ENCODE measurements at places on chromosomes 13 and 19.

- DNase-seq = no peak
Measured at GRCh38 chr13:38483623-38484022, 134.0 kb downstream of the UFM1 start.

- no peak for DNase-seq
Measured at GRCh38 chr13:31204592-31204991, 4.8 kb downstream of the B3GLCT start.

DNA sequence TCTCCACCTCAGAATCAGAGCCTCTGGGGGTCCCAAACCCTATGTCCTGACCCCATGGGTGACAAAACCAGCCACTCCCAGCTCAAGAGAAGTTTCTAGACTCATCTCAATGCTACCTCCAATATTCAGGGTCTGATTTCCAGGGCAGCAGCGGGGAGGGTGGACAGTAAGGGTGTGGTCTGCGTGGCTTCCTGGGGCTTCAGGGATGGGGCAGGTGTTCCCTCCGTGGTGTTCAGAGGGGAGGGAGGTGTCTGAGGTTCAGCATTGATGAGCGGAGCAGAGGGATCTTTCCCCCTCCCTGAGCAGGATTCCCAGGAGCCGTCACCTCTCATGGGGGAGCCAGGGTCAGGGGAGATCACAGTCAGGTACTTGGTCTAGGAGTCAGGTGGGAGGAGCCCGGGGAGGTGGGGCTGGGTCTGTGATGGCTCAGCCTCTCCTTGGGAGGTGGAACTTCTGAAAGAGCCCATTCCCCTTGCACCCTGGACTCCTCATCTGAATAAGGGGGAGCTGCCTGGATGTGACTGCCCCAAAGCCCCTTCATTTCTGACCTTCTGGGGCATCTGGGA is 2.9 kb downstream of the LILRA2 start:
- no peak for DNase-seq

DNA sequence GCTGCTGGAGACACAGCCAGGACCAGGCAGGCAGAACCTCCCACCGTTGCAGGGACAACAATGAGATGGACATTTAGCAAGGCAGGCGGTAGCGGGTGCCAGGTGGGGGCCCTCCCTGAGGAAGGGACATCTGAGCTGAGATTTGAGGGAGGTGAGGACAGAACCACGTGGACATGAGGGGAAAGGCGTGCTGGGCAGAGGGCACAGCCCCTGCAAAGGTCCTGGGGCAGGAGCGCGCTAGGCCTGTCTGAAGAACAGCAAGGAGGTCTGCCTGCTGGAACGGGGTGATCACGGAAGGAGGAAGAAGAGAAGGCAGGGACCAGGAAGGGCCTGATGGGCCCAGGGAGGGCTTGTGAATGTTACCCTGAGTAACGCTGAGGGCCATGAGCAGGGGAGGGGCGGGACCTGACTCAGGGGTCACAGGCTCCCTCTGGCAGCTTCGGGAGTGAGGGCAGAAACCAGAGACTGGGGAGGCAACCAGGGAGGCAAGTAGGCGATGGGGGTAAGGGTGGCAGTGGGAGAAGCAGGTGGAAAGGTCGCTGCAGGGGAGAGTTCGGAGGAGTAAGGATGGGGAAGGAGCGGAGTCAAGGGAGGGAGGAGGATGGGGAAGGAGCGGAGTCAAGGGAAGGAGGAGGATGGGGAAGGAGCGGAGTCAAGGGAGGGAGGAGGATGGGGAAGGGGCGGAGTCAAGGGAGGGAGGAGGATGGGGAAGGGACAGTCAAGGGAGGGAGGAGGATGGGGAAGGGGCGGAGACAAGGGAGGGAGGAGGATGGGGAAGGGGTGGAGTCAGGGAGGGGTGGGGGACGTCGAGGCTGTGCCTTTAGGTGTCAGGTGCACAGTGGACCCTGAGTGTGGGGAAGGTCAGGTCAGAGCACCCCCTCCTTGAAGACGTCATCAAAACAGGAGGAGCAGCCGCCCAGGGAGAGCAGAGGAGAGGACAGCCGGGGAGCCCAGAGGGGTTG is 15.7 kb upstream of the B3GNT3 start:
- no peak for DNase-seq

DNA sequence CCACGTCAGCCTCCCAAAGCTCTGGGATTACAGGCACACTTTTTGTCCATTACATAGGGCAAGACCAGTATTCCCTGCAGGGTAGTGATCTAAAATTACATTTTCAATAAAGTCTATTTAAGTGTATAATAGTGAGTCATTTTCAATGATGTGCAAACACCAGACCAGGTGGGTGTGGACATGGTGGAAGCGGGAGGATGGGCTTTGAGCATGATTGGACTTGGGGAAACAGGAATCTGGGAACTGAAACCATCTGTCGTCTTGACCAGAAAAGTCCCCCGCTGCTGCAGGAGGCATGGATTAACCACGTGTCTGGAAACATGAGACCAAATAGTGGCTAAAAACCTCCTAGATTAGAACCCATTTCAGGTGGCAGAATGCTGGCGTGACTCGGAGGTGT is 4.9 kb downstream of the FXYD3 start:
- DNase-seq = no peak

- DNase-seq = no peak
Measured at GRCh38 chr13:32932376-32932775, 83.8 kb upstream of the KL start.

DNA sequence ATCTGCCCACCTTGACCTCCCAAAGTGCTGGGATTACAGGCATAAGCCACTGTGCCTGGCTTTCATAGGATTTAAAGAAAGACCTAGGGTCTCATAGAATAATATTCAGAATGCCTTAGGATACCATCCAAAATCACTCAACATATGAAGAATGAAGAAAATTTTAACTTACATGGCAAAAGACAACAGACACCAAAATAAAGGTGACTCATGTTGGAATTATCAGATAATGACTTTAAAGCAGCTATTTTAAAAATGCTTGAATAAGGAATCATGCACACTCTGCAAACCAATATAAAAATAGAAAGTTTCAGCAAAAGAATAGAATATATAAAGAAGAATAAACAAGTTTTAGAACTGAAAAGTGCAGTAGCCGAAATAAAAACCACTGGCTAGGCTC is 29.3 kb downstream of the ZNF566 start:
- DNase-seq = no peak

DNA sequence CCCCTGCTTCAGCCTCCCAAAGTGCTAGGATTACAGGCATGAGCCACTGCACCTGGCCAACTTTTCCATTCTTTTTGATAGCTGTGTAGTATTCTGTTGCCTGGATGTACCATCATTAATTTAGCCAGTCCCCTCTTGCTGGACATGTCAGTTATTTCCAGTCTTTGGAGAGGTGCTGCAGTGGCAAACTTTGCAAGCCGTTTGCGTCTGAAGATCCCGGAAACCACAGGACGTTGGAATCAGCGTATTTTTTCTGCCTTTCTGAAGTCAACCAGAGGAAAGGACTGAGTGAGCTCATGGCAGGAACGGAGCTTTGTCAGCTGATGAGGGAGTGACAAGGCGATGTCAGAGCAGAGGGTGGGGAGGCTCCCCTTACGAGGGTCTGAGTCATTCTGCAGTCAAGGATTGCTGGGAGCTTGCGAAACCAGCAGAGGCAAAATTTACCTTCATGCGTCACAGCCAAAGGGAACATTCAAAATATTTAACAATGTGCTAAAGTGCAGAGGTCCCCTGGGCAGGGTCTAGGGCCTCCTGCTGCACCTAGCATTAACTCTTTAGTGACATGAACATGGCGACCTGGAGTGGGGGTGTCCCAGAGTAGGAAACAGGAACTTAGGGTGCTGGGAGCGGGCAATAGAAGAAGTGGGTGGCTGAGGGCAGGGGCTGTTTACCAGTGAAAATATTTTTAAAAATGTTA is 5.6 kb downstream of the C5AR1 start:
- DNase-seq = no peak

DNA sequence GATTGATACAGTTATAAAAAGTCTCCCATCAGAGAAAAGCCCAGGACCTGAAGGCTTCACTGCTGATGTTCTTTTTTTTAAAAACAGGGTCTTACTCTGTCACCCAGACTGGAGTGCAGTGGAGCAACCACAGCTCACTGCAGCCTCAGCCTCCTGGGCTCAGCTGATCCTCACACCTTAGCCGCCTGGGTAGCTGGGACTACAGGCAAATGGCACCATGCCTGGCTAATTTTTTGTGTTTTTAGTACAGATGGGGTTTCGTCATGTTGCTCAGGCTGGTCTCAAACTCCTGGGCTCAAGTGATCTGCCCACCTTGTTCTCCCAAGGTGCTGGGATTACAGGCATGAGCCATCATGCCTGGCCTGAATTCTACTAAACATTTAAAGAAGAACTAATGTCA is 33.1 kb downstream of the TEX29 start:
- no peak for DNase-seq

DNA sequence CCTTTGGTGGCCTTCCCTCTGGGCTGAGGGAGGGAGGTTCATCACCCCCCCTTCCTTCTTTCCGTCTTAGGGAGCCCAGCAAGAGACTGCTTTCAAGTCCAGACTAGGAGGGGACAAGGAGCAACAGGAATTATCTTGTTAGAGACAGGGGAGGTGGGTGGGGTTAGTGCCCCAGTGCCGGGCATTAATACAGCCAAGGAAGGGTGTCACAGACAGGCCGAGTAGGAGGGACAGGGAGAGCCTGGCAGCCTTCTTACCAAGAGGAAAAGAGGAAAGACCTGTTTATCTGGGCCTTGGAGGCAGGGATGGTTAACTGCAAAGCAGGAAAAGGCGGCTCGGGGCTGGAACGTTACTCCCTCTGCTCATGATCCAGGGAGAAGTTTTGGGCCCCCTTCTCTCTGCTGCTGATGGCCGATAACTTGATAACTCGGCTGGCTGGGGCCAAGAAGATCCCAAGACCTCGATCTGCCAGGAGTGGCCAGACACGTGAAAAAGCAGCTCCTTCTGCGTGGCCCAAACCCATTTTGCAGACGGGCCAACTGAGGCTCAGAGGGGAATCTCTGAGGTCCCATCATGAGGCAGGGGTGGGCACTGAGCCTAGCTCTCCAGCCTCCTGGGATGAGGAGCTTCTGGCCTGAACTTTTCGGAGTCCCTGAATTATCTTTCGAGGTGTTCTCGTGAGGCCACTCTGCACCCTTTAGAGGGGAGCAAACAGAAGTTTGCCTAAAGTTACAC is 79.3 kb downstream of the PTPRS start:
- no peak for DNase-seq

DNA sequence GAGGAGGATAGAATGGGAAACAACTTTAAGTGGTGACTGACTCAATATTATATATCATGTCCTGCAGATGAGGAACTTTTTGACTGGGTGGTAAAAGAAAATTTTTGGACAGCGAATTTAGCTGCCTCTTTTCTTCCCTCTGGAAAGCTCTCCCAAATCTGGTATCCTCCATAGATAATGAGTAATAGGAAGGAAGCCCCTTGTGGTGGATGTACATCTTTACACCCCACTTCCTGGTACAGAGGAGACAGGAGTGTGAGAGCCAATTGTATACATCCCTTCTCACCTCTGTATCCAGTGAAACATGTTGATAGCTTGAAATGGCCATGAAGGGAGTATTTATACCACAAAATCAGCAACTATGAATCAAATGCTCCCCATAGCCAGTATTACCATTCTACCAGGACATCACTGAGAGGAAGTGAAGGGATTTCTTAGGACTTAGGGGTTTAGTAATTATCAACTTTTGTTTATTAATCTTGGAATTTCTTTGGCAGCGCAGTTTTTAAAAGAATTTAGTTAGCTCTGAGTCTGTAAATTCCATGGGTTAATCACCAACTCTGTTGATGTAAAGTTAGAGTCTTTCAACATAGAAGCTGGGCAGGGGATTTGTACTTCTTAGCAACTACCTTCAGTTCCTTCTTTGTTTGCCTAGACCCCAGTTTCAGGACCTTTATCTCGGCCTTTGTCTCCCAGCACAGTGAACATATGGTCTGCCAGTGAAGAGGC is 17.0 kb upstream of the TDRD3 start:
- DNase-seq = no peak

- no peak for DNase-seq
Measured at GRCh38 chr13:76737526-76737925, 148.7 kb downstream of the KCTD12 start.
